ENCODE measurements at places on chromosomes 2 and 18. TPM values are rescaled to one million over a fixed set of nuclear protein-coding genes. Genes with fewer than 3 reads are reported as not detected.

- peak; percentile 37 for DNase-seq
Measured at GRCh38 chr2:172172513-172173173, 69.9 kb upstream of the DLX2 start.

DNA sequence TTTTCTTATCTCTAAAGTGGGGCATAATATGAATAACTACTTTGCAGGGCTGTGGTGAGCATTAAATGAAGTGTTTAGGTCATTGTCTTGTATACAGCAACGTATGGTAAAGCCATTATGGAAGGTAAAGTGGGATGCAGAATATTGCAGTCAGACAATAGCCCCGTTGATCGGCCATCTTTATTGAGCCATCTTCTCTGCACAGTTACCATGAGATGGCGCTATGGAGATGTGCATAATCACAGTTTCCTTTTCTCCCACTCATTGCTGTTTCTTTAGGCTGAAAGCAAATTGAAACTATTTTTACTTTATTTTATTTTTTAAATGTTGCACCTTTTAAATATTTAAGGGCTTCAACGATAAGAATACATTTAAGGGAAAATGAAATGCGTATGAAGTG lies 108.9 kb downstream of the THSD7B start:
- DNase-seq, result no peak

- no peak for DNase-seq
Measured at GRCh38 chr18:46301081-46301480, 196.9 kb downstream of the HAUS1 start.

DNA sequence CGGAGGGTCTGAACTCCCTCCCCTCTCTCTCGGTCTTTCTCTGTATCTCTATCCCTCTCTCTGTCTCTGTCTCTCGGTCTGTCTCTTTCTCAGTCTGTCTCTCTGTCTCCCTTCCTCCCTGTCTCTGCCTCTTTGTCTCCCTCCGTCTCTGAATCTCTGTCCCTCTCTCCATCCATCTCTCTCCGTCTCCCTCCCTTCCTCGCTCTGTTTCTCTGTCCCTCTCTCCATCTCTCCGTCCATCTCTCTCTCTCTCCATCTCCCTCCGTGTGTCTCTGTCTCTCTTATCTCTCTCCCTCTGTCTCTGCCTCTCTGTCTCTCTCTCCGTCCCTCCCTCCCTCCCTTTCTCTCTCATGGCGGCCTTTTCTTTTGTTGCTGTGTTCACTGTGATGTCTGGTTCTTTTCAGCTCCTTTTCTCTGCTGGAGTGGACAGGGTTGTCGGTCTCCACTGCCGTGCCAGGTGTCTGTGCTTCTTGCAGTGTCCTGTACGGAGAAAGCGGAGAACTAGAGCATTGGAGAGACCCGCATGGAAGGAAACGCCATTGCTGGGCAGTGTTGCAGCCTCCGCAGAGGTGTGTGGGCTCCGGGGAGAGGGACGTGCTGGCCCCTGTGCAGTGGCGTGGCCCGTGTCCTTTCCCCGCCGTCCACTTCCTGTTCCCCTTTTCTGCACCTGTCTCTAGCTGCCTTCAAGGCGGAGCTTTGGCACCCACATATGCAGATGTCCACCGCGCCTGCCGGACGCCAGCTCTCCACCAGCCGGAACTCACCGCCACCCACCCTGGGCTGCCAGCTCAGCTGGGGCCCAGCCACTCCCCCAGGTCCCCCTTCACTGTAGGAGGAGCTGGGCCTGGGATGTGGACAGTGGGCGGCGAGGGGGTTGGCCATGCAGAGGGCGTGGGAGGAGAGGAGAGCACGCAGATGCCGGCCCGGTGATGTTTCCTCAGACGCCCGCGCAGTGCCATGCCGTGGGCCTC lies 113.1 kb downstream of the NFATC1 start:
- DNase-seq, result no peak

DNA sequence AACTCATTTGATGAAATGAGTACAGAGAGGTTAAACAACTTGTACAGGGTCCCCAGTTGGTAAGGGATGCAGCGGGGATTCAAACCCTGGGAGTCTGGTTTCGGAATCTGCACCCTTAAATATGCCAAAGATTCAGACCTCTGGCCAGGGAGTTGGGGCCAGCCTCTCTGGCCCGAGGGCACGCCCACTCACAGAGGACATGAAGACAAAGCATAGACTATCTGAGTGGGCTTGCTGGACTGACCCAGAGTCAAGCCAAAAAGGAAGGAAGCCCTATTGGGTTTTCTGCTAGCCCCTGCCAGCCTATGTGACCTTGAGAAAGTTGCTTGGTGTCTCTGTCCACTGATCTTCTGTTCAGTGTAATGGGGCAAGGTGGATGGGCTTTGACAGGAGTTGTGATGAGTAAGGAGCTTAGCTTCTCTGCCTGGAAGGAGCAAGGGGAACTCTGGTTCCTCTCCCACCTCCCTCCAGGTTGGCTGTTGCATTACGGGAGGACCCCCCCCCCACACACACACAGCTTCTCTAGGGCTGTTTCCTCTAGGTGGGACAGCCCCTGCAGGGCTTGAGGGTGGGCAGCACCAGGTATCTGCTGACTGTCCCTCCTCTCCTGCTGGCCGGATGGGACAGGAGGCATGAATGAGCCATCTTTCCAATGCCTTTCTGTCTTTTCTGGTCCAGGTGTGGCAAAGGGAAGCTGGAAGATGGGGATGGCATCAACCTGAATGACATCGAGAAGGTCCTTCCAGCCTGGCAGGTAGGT lies 131.3 kb downstream of the CTIF start:
- DNase-seq, result no peak

DNA sequence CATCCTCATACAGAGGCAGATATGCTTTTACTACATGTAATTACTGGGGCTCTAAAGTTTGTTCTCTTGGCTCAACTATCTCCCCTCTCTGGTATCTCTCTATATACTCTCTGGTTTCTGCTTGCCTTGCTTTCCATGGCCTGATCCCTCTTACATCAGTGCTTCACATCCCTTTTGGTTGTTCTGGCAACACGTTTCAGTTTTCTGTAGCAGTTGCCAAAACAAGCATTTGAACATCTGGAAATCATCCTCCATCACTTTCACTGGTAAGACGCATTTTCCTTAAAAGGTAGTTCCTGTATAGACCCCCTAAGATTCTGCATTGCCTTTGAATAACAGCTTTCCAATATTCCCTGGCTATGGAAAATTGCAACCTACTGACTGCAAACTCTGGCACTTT lies 25.9 kb downstream of the COL5A2 start:
- DNase-seq, result no peak

DNA sequence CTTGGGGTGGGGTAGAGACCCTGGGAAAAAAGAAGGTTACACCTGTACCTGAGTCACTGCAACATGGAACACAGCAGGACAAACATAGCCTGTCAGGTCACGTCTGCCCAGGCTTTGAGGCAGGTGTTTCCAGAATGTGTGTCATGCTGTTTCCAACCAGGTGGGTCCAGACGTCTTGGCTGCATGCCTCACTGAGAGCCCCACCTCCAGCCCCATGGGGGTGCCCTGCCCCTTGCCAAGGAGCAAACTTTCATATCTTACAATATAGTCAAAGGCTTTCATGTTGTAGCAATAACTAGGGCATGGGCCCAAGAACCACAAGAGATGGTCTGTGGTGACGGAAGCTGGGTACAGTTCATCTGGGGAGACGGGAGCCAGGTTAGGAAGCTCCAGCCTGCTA lies 499.7 kb downstream of the BCL11A start:
- no peak for DNase-seq

DNA sequence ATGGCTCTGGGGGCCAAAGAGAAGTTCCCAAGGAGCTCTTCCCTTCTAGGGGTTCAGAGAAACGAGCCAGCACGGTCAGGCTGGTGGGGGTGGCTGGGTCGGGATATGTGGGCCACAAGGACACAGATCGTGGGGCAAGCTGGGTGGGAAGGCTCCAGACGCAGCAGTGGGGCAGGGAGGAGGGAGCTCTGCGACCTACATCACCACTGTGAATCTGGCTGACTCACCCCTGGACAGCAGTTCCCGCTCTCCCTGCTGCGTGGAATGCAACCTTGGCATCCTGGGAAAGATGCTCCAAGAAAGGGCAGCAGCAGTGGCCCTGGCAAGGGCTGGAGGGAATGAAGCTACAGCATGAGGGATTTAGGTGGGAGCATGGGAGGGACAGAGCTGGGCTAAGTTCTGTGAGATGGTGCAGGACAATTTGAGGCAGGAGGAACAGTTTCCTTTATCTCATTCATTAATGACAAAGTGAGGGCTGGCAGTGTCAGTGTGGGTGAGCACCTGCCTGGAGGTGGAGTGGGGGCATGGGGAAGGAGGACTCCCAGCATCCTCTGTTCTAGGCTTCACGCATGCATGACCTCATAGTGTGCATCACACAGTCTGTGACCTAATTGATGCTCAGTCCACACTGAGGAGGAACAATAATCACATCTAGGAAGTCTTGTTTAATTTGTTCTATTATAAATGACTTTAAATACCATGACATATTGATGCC lies 25.0 kb downstream of the CELF4 start:
- DNase-seq, result no peak

TGFA gene
- total RNA-seq, result not detected

BOLL gene
- not detected for total RNA-seq

DQX1 gene
- not detected for total RNA-seq

Data from LHCN-M2 (cell line).